ENCODE measurements at places on chromosomes 12 and 14.

DNA sequence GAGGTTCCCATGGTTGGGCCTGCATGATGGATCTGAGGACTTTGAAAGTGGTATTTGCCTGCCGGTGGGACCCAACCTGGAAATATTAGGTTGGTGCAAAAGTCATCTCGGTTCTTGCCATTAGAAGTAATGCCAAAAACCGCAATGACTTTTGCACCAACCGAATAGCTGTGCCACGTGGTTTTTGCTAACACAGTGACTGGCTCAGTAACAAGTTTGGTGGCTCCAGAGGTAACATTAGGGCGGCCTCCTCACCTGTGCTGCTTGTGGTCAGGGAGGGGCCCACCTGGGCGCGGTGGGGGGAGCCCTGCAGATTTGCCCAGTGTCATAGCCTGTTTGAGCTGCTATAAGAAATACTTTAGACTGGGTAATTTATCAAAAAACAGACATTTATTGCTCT lies 1.8 kb downstream of the BDKRB2 start:
- no peak for DNase-seq

- peak; percentile 58 for DNase-seq
Observed at GRCh38 chr12:123063535-123063934, 83.1 kb downstream of the ARL6IP4 start.

- DNase-seq: no peak
Observed at GRCh38 chr14:54758041-54758440, 144.6 kb downstream of the GCH1 start.

- no peak for DNase-seq
Observed at GRCh38 chr14:51960866-51961265, 28.5 kb upstream of the RTRAF start.

GRCh38 chr12:96196781-96197180 lies 2.6 kb downstream of the ELK3 start:
- DNase-seq: peak; percentile 30

DNA sequence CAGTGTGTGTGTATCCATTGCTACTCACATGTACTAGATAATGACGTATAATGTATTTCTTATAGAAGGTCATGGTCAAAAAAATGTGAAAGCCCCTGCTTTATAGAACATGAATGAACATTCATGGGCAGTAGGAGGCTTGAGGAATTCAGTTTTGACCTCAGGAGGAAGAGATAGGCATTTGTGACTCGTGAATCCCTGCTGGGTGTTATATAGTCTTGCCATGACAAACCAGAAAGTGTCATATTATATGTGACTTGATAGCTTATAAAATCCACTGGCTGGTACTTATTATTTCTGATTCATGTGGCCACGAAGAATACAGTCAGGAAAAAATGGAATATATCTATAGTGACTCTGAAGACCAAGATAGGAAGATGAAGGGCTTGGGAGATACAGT lies 287.6 kb downstream of the CEP128 start:
- no peak for DNase-seq

DNA sequence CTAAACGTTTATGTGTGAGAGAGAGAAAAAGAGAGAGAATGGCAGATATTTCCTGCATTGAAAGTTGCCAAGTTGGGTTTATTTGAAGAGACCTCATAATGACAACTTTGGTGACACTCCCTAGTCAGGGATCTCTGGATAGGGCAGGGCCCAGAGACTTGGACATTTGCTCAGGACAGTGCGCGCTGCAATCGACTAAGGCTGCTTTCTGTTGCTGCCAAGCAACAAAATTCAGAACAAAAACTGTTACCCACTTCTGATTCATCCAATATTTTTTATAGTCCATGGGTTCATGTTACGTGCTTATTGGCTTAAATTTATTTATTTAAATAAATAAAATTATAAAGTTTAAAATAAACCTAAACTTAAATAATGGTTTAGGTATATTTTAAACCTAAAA lies 34.2 kb downstream of the PTGER2 start:
- DNase-seq: no peak

All from ACHN (cell line).